GM12878 (cell line): ENCODE measurements at places on chromosomes 16 and 17.

- DNase-seq = no peak
These were observed 2.1 kb downstream of the METTL22 start for GRCh38 chr16:8623634-8624033.

DNA sequence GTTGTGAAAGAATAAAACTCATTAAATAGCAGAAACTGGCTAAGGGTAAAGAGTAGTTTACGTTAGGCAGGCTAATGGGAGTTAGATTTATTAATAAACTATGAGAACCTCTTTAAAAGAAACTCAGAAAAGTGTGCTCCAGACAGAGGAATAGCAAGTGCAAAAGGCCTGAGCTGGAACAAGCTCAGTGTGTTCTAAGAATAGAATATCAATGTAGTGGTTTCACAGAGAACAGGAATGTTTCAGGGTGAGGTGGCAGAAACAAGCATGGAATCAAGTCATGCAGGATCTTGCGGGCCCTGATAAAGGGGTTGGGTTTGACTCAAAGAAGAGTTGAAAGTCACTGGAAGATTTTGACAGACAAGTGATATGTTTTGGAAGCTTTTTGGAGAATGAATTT is 164.0 kb upstream of the HS3ST3A1 start:
- no peak for DNase-seq

DNA sequence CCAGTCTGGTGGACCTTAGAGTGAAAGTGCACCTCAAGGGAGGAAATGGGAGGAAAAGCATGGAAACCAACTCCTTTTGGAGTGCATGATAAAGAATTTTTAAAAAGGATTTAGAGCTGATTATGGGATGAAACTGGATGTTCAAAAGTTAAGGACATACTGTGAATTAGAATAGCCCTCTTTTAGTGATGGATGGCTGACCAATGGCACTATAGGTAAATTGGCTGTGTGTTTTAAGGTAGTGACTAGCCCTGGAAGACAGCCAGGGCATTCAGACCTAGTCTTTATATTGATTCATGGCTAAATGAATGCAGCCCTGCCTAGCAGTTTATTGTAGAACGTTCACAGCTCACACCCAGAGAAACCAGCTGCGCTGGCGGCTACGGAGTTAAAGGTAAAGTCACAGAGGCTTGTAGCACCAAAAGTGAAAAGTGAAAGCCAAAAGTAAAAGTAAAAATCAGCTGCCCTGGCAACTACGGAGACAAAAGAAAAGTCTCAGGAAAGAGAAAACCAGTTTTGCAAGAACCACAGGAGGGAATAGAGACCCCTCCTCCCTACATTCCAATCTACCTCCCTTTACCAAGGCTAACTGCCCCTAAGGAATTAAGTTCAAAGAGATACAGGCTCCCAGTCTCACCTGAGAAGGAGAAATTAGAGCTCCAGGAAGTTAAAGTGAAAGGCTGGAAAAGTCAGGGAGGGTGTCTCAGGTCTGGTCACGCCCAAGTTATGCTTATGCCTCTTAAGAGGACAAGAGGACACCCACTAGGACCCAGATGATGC is 21.8 kb downstream of the ACSM1 start:
- peak; percentile 38 for DNase-seq

DNA sequence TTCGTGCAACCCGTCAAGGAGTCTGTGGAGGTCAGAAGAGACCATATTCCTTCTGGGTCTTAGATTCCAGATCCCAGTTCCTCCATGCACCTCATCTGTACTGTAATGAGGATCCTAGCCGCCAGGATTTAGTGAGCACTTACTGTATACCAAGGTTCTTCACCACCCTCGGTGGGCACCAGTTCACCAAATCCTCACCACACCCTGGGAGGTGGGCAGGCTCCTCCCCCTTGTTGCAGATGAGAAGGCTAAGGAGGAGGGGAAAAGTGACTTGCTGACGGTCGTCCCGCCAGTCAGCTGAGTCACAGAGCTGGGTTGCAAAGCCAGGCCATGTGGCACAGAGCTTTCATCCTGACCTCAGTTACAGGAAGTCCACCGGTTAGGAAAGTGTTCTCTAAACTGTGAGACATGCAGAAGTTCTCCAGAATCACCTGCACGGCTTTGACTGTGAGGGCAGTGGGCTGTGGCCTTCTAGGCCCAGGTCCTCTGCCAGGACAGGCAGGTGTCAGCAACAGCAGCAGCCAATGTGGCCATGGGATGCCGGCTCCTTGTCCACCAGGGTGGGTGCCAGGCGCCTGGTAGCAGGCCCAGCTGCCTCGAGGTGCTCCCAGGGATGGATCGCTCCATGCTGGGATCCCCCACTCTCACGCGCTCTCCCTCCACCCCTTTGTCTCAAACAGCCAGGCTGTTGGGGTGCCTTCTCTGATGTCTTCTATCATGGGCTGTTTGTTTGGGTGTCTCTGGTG is 240.3 kb upstream of the GSE1 start:
- no peak for DNase-seq

DNA sequence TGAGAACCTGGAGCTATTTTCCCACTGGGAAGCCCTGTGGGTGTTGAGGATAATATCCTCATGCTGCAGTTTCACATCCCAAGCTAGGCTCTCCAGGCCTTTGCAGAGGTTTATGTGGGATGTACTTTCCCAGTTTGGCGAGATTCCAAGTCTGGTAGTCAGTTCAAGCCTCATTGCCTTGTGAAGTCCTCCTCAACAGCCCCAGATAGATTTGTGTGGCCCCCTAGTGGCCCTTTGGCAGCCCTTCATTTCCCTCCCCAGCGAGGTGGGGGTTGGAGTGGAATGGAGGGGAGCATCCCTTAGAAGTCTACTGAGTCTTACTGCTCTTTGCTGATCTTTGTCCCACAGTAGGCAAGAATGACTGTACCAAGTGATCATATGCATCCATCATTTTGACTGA is 137.9 kb downstream of the CDH11 start:
- no peak for DNase-seq

- no peak for DNase-seq
These were observed 30.4 kb downstream of the RTN4RL1 start for GRCh38 chr17:1994707-1995106.

DNA sequence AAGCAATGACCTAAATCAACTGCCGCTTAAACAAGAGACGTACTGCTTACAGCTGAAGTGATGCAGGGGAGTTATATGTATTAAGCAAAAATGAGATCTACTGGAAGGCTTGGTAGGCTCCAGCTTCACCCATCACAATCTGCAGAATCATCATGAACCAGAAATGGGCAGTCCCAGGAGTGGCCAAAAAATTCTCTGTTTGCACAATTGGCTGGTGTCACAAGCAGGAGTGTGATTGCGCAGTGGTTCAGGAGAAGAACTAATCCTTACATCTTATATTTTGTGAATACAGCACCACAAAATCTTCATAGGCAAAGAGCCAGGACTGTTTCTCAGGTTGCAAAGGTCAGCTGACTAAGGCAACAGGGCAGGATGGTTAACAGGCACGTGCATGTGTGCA is 75.9 kb downstream of the CES1 start:
- no peak for DNase-seq

GRCh38 chr16:50830698-50831097 is 88.8 kb downstream of the CYLD start:
- DNase-seq = no peak

GRCh38 chr16:67828651-67829050 is 13.5 kb upstream of the THAP11 start:
- DNase-seq = no peak

DNA sequence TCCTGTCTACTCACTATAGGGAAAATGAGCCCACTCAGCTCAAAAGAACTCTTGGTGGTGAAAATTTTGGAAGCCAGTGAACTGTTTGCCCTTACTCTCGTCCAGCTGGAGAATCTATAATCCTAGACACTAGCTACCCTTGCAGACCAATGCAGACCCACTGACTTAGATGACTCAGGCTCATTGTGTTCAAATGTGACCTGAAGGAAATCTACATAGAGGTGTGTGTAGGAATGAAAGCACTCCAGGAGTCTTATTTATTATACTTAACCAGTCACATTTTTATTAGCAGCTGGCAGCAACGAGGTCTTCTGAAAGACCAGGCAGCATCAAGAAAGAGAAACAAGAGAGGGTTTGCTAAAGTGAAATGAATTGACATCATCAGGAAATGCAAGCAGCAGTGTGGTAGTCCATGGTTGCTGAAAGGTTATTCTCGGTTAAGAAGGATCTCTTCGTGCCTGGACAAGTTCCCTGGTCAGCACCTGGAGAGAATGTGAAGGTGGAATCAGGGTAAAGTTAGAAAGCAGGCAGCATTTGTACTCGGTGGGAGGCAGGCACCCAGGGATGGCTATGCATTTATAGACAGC is 1.4 kb downstream of the KRTAP29-1 start:
- DNase-seq = no peak

DNA sequence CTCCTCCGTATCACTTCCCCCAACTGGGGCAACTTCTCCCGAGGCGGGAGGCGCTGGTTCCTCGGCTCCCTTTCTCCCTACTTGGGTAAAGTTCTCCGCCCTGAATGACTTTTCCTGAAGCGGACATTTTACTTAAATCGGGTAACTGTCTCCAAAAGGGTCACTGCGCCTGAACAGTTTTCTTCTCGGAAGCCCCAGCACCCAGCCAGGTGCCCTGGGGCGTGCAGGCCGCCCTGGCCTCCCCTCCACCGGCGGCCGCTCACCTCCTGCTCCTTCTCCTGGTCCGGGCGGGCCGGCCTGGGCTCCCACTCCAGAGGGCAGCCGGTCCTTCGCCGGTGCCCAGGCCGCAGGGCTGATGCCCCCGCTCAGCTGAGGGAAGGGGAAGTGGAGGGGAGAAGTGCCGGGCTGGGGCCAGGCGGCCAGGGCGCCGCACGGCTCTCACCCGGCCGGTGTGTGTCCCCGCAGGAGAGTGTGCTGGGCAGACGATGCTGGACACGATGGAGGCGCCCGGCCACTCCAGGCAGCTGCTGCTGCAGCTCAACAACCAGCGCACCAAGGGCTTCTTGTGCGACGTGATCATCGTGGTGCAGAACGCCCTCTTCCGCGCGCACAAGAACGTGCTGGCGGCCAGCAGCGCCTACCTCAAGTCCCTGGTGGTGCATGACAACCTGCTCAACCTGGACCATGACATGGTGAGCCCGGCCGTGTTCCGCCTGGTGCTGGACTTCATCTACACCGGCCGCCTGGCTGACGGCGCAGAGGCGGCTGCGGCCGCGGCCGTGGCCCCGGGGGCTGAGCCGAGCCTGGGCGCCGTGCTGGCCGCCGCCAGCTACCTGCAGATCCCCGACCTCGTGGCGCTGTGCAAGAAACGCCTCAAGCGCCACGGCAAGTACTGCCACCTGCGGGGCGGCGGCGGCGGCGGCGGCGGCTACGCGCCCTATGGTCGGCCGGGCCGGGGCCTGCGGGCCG is 1.6 kb downstream of the HIC1 start:
- no peak for DNase-seq

DNA sequence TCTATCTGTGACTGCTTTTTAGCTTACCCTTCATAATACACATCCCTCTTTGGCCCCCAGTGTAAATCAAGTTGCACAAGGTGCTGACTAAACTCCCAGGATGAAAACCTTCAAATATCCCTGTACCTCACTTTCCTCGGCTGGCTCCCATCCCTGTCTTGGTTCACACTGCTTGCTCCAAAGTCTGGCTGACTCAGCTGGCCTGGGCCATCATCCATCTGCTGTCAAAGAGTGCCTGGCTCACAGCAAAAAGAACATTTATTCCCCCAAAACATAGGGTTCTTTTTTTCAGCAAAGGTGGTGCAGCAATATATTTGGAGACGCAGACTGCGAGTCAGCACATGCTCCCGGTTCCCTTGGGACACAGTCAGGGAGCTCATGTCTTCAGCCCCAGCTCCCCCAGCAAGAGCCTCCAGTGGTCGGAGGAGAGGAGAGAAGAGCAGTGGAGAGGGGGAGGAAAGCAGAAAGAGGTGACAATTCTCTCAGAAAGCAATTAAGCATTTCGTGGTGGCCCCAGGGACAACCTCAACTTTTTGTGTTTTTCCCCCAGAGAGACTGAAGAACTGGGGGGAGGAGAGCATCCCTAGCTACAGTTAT is 26.1 kb downstream of the GPR142 start:
- DNase-seq = no peak

DNA sequence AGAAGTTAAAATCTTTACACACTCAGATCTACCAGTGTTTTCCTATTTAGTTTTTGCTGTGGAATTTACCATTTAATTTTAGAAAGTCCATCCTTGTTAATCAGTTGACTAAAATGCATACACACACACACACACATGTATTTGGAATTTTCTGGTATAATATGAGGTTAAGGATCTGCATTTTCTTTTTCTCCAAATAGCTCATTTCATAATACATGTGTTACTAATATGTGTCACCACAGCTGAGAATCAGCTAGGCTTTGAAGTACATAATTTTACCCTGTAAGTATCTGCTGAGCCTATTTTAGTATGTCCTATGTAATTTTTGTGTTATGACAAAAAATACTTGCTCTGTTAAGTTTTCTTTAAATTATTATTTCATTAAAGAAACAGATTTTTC is 143.2 kb downstream of the PHKB start:
- DNase-seq = no peak

GRCh38 chr16:87233928-87234327 is 83.3 kb downstream of the C16orf95 start:
- DNase-seq = no peak

- no peak for DNase-seq
These were observed 15.0 kb upstream of the SLC12A3 start for GRCh38 chr16:56849690-56850680.

GRCh38 chr16:23670137-23670776 is 8.4 kb upstream of the PLK1 start:
- peak; percentile 77 for DNase-seq

DNA sequence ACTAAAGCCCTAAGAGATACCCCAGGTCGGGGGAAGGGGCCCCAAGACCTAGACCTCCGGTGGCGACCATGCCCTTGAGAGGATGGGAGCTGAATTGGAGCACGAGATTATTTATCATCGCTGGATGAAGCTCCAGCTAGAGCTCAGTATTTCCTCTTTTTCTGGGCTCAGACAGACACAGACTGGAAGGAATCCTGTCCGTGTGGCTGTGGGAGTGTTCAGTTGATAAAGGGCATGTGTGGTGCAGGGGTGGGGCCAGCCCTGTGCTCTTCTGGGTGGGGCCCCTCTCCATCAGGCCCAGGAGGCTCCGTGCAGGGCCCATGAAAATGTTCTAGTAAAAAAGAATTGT is 6.3 kb upstream of the CBX4 start:
- no peak for DNase-seq

DNA sequence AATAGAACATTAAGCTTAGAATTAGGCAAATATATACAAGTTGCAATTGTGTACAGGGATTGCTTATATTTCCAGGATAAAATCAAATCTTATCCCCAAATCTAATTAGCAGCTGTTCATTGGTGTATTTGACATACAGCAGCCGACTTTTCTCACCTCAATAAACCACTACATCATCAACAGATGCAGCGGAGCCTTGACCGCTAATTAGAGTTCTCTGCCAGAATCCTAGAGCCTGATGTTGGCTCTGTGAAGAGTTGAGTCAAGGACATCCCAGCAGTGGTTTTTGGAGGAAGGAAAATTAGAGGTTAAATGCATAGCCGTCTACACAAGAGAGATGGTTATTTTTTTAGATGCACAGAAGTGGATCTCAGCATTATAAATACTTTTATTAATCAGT is 221.9 kb upstream of the CACNG5 start:
- no peak for DNase-seq

GRCh38 chr17:17468217-17469010 is 8.4 kb upstream of the MED9 start:
- DNase-seq = no peak
